Renal cortex interstitium (tissue), 15 donors: ENCODE measurements at places on chromosomes 3 and 15.

- DNase-seq: peak; percentile 42
These were observed 51.6 kb upstream of the BLM start for GRCh38 chr15:90665288-90666134.

DNA sequence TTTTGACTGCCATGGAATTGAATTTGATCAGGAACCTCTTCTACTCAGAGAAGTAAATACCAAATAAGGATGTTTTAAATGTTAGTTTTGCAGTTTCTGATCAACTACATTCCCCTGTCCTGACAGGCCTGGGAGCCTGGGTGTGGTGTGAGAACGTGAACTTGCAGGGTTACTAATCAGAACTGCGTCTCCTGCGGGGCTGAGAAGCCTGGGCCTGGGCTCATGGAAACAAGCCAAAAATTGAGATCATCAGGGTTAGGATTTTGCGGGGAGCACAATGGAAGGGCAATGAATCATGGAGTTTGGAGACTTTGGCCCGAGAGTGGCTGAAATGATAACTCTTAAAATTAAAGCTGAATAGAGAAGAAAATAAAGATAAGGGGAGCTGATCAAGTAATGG lies 47.8 kb upstream of the C3orf70 start:
- DNase-seq: no peak

DNA sequence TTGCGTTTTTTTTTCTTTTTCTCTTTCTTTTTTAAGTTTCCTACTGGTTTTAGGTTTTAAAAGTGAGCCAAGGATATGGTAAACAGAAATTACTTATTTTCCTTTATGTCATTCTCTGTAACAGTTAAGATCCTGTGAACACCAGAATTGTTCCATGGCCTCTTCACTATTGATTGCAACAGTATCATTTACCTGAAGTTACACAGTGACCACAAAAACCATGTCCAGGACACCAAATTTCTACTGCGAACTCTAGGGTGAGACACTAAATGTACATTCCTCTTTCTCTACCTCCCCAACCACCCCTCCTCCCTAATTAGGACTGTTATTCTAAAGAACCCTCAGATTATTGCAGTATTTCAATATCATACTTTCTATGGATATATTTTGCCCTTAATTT lies 280.9 kb downstream of the FOXP1 start:
- no peak for DNase-seq

- DNase-seq: no peak
These were observed 1.9 kb downstream of the AEN start for GRCh38 chr15:88623061-88623460.

DNA sequence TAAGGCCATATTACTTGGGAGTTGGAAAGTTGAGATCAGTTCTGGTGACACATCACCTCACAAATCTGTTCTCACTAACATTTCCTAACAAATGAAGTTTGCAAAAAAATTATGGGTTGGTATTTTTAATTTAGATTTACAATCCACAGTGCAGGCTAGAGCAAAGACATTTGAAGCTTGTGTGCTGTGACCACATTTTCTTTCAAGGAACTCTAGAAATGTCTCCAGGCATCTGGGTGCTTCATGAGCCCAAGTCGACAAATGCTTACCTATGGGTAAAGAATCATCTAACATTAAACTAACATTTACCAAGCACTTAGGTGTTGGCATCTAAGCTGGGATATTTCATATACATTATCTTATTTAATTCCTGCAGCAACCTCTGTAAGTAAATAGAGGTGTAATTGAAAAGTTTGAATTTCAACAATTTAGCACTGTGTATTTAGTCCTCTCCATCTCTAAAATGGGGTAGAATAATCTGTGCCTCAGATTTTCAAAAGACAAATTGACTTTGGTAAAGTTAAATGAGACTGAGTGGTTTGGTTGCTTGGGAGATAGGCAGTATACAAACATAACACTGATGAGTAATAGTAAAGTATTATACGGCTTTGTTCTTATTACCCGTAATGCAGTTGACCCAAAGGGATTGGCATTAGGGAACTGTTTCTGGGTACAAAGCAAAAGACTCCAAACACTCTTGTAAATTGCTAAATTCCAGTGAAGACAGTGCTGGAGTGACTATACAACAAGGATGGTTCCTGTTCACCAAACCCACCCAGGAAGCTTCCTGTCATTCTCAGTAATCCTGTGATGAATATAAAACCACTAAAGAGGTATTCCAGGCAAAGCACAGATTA lies 162.5 kb downstream of the TPRG1 start:
- DNase-seq: no peak

DNA sequence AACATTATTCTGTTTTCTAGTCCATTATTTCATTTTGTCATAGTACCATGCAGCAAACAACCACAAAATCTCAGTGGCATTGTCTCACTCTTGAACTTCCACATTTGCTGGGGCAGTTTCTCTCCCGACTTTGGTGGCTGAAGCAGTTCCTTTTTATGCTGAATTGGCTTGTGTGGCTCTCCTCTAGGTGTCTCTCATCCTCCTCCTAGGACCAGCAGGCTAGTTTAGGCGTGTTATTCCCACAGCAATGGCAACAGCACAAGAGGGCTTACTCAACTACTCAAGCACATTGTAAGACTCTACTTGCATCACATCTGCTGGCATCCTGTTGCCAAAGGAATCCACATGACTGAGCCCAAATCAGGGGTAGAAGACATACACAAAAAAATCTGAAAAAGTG lies 201.8 kb upstream of the KCNH8 start:
- DNase-seq: no peak

- no peak for DNase-seq
These were observed 198.3 kb downstream of the OPA1 start for GRCh38 chr3:193791041-193792032.

DNA sequence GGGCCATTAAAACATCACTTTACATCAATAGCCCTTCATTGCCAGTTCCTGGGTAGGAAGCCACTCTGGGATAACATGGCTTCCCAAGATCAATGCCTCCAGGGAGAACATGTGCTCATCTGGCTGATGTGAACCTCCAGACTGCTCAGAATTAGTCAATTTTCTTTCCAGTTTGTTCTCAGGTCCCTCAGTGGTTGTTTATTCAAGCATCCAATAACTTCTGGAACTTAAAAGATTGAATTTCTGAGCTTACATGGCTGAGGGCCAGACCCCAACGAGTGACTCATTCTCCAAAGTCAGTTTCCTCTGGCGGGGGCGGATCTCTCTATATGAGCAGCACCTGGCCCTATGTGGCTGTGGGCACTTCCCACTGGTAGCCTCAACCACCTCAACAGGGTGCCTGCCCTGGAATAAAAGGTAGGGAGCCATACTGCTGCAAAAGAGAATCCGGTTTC lies 34.0 kb downstream of the LYZL4 start:
- DNase-seq: no peak

GRCh38 chr3:141115789-141116541 lies 64.8 kb downstream of the SPSB4 start:
- no peak for DNase-seq

GRCh38 chr15:48469271-48469670 lies 138.0 kb downstream of the DUT start:
- no peak for DNase-seq

DNA sequence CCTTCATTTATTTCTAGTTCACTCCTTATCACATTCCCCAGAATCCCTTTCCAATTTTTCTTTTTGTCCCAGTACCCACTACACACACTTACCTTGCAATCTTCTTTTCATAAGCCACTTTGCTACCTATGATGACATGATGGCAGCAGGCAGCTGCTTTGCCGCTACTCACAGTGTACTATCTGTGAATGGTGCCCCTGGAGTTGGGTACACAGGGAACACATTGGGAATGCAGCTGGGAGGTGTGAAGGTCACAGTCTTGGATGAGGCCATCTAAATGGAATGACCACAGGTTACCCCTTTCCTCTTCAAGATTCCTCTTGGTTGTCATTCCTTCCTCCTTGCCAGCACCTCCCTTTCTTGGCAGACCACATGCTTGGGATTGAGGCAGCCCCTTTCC lies 20.8 kb upstream of the TNIK start:
- DNase-seq: no peak

DNA sequence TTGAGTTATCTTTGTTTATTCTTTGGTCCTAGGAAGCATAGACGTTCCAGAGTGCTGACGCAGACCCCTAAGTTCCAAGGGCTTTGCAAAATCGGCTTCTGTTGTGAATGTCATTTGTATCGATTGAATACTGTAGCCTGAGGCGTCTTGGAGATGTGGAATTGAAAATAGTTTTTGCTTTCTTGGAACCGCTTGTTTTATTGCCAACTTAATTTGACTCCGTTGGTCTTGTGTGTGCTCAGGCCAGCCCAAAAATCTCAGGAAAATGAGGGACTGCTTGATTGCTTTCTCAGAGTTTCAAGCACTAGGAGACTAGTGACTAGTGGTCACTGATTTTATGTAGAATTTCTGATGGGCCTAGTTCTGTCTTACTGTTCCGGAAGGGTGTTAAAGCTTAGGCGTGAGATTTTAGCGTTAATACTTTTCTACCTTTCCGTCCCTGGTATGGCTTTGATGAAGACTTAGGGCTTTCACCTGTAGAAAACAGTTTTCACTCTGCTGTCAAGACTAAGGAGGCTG lies 263 bp upstream of the UTS2B start:
- no peak for DNase-seq

DNA sequence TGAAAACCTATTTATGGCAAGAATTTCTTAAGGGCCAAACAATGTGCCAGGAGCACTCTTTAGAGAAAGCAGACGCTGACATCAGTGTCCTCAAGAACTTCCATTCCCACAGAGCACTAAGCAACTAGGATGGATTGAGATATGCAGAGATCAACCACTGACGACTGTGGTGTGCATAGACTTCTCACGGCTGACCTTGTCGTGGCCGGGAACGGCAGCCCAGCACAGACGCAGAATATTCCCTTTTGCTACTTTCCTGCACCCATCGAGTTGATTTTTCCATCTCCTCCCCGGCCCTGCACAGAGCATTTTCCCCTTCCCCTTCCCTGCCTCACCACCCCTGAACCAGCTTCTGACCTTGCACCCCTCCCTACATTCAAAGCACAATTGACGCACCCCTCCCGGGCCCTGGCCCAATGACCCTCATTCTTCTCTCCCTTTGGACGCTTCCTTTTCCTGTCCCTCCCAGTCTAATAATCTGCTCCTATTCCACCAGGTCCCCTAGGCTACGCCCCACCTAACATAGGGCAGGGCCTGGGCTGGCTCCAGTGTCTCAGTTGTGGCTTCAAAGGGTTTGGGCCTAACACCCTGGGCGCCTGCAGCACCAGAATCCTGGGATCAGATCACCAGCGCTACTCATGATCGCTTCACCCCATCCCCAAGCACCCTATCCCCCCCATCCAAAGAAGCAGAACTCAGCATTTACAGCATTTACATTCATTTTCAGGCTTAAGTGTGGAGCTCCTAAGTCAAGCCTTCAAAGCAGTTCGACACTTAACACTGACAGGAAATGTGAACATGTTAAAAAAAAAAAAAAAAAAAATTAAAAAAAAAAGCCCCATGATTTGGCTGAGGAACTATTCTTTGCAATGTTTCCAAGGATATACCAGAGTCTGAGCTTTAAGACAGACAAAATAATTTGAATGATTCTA lies 151.2 kb downstream of the FOXP1 start:
- no peak for DNase-seq

- peak; percentile 73 for DNase-seq
These were observed 22.0 kb downstream of the GASK1A start for GRCh38 chr3:43001094-43001553.

DNA sequence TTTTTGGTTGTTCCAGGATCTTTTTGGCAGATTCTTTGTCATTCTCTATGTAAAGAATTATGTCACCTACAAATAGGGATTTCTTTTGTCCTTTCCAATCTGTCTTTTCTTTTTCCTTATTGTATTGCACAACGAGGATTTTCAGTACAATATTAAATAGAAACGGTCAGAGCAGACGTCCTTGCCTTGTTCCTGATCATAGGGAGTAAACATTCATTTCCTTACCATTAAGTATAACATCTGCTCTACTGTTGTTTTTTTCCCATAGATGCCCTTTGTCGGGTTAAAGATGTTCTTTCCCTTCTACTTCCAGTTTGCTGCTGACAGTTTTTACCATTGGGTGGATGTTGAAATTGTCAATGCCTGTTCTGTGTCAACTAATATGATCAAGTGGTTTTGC lies 528.4 kb downstream of the OCA2 start:
- DNase-seq: no peak
